M059J (cell line): ENCODE measurements at places on chromosomes 2 and 18.

DNA sequence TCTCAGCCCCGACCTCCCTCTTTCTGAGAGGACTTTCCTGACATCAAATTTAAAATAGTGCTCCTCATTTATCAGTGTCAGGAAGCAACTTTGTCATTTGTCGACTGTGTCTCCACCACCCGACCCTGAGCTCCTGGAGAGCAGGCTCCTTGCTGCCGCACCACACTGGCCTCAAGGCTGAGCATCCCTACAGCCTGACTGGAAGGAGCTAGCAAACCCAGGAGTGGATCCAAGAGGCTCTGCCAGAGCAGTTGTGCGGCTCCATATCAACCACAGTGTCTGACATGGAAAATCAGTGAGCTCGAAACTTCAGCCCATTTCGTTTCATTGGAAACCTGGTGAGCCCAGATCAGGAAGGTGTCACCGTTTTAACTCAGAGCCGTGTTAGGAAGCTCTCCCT lies 125.2 kb downstream of the PTGR3 start:
- no peak for DNase-seq

- no peak for DNase-seq
Measured at GRCh38 chr18:43916984-43917383, 639.7 kb upstream of the SYT4 start.

- no peak for DNase-seq
Measured at GRCh38 chr2:96899413-96899741, 29.5 kb upstream of the SEMA4C start.

GRCh38 chr2:171703574-171704347 lies 16.5 kb downstream of the DYNC1I2 start:
- DNase-seq = peak; percentile 37

DNA sequence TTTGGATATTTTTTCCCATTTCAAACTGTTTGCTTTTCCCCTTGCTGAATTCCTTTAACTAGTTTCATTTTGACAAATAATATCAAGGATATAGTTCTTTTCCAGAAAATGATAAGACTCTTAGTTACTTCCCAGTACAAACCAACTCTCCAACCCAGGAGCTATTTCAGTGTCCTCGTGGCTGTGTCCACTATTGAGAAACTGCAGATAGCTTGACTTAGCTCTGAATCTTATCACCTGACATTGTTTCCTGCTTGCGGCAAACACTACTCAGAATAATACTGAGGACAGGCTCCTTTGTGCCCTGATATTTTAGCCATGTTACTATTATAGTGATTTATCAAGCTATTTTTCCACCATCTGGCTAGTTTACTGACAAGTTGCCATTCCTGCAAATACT lies 74.6 kb downstream of the KLF7 start:
- no peak for DNase-seq

- peak; percentile 92 for DNase-seq
Measured at GRCh38 chr2:98757904-98758421, 27.0 kb upstream of the MGAT4A start.
